ENCODE measurements at places on chromosomes 5 and 9.
A peak's percentile ranks its signal among the peaks of the same experiment; 100 is the strongest.

DNA sequence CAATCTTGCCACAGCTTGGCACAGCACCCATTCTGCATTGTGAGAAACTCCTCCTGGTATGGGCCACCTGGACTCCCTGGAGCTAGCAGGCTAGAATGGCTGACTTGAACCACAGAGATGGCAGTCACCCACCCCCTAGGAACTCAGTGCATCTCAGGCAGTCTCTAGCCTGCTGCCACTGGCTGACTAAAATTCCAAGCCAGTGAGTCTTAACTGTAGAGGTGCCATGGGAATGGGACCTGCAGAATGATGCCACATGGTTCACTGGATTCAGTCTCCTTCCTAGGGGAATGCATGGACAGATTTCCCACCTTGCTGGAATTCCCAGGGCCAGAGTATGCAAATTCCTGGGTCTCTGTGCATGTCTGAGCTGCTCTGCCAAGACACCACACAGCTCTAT, 382.9 kb downstream of the MAN2A1 start:
- DNase-seq, result no peak

DNA sequence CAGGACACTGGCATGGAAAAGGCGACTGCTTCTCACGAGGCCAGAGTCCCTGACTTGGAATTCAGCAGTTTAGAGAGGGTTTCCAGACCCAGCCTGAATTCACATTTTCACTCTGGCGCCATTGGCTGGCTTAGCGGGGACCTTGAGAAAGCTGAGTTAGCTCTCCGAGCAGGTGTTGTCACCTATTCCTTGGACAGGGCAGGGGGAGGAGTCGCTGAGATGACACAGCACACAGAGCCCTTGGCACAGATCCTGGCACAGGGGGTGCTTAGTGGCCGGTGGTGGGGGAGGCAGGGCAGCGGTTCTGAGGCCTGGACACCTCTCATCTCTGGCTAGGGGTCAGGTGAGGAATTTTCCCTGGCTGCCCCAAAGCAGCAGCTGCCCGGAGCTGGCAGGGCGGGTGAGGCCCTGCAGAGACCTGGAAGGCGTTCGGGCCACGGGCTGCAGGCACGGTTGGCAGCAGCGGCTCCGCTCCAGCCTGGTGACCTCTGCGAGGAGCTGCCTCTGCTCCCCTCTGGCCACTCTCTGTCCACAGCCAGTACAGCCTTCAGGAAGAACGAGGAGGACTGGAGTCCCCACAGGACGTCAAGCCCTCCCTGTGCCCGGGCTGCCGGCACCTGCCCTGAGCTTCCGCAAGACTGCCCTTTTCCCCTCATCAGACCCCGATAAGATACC, 72.4 kb upstream of the RAPGEF1 start:
- no peak for DNase-seq

- no peak for DNase-seq
Observed at GRCh38 chr5:96903300-96903699, 27.0 kb downstream of the ERAP2 start.

GRCh38 chr5:126866851-126867636, 90.1 kb downstream of the LMNB1 start:
- peak; percentile 37 for DNase-seq

DNA sequence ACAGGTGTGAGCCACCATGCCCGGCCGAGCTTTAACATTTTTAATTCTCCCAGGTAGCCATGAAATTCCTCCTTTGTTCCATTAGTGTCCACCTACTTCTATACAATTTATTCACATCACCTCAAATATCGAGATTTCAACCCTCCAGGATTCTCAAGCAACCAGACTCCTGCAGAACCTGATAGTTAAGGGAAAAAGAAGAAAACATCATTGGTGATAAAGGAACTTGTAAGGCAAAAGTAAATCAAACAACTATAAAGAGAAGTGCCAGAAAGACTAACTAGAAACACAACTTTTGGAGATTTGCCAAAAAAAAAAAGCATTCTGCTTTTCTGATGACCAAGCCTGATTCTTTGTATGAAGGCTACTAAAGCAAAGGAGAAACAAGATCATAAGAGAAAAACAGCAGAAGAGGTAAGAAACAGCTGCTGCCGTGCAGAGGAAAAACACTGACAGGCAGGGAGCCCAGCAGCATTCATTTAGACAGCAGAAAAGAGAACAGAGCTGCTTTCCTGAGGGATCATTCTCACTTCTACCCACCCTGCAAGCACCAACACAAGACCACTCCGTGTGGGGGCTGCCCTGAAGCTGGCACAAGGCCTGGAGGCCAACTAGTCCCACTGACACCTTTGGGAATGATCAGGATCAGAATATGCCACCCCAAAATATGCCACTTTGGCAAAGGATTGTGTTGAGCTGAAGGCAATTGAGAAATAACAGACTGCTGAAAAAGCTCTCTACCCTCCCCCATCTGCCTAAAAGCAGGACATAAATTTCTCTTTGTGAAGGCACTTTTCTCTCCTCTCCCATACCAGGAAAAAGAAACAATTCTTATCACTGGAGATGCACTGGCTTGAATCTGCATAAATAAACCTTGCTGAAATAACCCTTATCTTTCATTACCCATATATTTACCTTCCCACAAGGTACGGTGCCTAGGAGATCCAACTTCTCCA, 75.1 kb downstream of the ALDH7A1 start:
- no peak for DNase-seq

- DNase-seq, result no peak
Observed at GRCh38 chr5:177357459-177358351, at the start of gene RGS14. RGS14 (plus strand) TSS chr5:177357924; CDS start chr5:177358025, 101 bp downstream.

DNA sequence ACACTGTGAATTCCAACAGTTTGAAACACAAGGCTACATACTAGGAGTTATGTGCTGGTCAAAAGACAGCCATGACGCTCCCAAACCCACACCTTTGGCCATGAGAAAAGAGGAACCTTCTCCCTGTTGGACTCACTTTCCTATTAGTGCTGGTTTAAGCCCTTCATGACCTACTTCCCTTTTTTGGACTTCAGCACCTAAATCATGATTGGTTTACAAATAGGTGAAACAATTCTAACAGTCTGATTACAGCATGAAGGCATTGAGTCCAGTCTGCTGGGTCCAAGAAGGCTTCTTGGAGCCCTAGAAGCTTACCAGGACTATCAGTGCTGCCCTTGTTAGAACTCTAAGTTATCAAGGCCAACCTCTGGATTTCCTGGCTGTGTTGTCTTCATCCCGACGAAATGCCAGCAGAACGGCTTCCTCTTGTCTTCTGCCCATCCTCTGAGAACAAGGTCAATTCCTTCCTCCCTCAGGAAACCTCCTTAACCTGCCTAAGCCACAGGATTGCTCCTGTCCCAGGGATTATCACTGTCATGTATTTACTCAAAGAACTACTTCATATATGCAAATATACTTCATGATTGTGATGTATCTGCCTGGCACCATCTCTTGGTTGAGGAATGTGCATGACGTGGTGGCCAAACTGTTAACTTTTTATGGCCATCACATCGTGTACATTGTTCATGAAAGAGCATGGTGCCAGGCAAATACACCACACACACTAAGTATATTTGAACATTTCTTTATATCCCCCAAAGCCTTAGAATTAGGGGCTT, 83.6 kb downstream of the ANKH start:
- no peak for DNase-seq

- no peak for DNase-seq
Observed at GRCh38 chr5:5037674-5038073, 102.5 kb upstream of the ADAMTS16 start.

- DNase-seq, result no peak
Observed at GRCh38 chr9:127614961-127615360, 2.9 kb downstream of the STXBP1 start.

DNA sequence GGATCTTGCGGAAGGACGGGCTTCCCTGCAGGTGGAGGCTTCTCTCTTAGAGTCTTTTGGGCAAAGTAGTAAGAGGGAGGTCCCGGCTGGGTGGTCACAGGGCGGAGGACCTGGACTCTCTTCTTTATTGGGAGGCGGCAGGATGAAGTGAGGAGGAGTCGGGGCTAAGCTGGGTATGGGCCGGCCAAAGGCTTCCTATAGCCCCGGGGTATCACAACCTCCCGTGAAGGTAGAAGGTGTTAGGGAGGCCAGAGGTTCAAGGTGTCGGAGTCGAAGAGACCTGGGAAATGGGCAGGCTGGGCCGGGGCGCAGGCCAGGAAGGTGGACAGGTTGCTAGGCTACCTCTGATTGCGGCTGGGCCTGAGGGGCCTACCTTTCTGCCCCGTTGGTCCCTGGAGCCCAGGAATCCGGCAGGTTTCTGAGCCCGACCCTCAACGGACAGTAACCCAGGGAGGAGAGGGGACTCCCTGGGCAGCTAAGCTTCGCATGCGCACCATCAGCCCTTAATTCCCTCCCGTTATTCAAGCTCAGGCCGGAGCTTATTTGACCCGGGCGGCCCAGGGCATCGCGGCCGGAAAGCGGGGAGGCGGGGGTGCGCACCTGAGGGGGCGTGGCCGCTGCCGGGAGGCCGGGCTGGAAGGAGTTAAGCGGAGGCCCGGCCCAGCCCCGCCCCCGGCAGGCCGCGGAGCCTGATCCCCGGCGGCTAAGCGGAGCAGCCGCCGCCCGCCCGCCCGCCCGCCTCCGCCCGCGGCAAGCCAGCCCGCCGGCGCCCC, at the start of gene TESK1:
Gene TESK1 (plus strand): TSS at position 685 of the 773 bp plus-strand sequence. CDS start 358 bp downstream, outside the sequence.
- DNase-seq, result peak; percentile 83

GRCh38 chr9:118401546-118401945, 697.3 kb downstream of the TLR4 start:
- DNase-seq, result no peak

GRCh38 chr5:159469496-159470372, 139.4 kb upstream of the IL12B start:
- DNase-seq, result no peak

- DNase-seq, result no peak
Observed at GRCh38 chr9:40884072-40884901, 244.2 kb downstream of the FOXD4L6 start.

- DNase-seq, result no peak
Observed at GRCh38 chr5:3120028-3120427, 368.6 kb upstream of the IRX2 start.

GRCh38 chr5:151074557-151074956, 6.3 kb downstream of the TNIP1 start:
- DNase-seq, result no peak

- DNase-seq, result no peak
Observed at GRCh38 chr5:5242056-5242455, 101.9 kb downstream of the ADAMTS16 start.

DNA sequence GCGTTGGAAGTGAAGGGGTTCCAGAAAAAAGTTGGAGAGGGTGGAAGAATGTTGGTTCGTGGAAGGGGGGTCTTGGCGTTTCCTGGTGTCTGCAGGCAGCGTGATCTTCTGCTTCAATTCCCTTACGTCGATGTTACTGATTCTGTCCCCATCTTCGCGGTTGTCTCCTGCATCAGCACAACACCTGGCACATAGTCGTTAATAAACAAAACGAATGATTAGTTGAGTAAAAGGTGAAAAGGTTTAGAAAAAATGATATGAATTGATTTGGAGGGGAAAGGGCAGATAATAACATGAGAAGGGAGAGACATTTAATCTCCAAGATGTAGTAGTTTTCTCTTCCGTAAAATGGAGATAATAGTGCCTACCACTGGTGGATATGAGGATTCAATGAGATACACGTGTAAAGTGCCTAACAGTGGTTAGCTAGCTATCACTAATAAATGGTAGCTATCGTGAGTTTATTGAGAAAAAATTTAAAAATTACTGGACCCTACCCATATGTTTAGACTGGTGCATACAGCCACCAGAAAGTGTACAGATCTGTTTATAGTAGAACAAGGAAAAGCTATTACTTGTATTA, 556 bp downstream of the MTREX start:
- DNase-seq, result no peak

- no peak for DNase-seq
Observed at GRCh38 chr5:164303646-164304215, 798.3 kb downstream of the MAT2B start.

DNA sequence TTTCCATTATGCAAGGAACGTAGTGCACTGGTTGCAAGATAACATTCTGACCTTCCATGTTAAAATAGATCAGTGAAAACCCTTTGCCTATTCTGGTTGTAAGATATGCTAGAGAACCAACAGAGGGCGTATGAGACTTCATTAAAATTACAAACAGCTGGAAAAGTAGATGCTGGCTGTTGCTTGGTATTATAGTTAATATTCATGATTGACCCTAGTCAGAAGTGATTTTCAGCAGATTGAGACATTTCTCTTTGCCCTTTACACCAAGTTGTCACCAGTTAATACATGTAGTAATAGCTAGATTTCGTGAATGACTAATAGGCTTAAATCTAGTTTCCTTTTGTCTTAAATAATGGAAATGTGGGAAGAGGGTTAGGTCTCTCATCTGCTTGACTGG, 13.8 kb upstream of the FGF18 start:
- DNase-seq, result no peak

- no peak for DNase-seq
Observed at GRCh38 chr9:92781899-92782298, 17.3 kb upstream of the BICD2 start.

DNA sequence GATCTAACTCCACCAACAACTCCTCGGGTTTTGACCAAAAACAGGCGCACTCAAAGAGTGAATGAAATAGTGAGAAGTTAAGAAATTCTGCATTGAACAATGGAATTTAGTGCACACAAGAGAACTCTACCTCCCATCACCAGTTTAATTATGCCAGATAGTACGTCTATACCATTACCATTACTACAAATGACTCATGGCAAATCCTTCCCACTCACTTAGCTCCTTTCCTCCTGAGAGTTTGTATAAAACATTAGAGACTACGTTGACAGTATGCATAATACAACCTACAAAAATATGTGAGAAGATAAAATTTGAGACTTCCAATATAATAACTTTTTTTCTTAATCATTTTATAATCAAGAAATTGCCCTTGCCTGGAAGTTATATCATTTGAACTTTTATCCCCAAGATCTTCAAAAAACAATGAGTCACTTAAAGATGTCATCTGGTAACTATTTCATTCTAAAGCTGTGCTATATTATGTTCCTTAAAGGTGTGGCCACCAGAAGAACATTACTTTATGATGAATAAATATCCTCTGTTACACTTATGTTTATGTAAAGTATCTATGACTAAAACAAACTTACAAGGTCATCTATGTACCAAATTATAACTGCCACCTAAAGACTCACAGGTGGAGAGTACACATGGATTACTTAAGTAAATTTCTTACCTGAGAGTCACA, 297.9 kb upstream of the PTGER4 start:
- DNase-seq, result no peak

- no peak for DNase-seq
Observed at GRCh38 chr9:112301420-112301819, 32.0 kb downstream of the PTBP3 start.

DNA sequence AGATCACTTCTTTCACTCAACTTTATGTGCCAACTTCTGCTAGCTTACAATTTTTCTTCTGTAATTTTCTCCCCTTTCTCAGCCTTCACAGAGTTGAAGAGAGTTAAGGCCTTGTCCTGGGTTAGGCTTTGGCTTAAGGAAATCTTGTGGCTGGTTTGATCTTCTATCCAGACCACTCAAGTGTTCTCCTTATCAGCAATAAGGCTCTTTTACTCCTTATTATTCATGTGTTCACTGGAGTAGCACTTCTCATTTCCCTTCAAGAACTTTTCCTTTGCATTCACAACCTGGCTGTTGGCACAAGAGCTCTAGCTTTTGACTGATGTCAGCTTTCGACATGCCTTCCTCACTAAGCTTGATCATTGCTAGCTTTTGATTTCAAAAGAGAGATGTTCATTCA, 86.9 kb upstream of the ALDH1B1 start:
- no peak for DNase-seq

- peak; percentile 61 for DNase-seq
Observed at GRCh38 chr5:91219091-91219802, 163.9 kb downstream of the ARRDC3 start.

GRCh38 chr5:176611435-176611834, 1.5 kb upstream of the GPRIN1 start:
- DNase-seq, result peak; percentile 81

Measured in ureter (tissue), 1 donor.